ENCODE measurements at places on chromosomes 12 and 14.

DNA sequence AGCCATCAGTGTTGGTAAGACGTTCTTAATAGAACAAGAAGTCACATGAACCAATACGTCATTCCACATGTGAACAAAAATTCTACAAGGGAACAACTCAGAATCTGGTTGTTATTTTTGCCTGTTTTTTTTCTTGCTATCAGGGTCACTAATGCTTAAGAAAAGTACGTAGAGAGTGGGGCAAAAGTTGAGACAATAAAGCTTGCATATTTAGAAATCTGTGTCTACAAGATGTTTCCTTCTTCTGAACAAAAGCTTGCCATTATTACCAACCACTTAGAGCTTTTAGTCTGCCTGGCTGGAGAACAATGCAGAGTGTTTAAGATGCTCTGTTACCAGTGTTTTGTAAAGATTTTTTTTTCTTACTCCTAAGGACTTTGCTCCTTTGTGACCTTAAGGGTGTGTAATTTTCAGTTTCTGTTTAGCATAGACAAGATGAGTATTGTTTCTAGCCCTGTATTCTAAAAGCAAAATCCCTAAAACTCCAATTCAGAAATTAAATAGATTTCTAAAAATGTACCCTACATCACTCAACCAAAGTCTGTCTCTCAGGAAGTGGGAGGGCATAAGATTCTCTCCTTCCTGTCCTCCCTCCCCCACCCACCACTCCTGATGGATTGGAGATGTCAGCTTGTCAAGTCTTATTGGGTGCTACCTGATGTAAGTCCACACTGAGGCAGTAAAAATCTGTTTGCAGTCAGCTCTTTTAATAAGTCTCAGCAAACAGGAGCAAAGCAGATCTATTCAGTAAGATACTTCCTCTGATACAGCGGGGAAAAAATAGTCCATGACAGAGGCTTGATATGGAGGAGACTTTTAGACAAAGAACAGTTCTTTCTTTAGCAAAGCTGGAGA, 267.6 kb downstream of the GRIN2B start:
- no peak for DNase-seq

DNA sequence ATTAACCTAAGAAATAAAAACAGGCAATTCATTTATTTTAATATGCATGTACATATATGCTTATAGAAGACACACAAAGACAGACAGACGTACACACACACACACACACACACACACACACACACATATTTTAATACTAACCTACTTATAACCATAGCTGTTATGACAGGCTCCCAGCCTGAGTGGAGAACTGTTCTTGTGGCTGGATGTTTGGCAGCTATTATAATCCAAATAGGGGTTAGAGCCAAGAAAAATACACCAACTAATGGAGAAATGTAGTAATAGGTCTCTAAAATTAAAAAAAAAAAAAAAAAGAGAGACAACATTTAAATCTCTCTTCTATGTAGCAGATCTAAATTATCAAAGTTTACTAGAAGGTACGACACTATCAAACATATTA, 91.8 kb downstream of the SLC41A2 start:
- DNase-seq: no peak

- no peak for DNase-seq
These were observed 333.8 kb downstream of the CACNA1C start for GRCh38 chr12:2386566-2386965.

- DNase-seq: peak; percentile 75
These were observed 301.1 kb downstream of the DUSP6 start for GRCh38 chr12:89051065-89051677.

DNA sequence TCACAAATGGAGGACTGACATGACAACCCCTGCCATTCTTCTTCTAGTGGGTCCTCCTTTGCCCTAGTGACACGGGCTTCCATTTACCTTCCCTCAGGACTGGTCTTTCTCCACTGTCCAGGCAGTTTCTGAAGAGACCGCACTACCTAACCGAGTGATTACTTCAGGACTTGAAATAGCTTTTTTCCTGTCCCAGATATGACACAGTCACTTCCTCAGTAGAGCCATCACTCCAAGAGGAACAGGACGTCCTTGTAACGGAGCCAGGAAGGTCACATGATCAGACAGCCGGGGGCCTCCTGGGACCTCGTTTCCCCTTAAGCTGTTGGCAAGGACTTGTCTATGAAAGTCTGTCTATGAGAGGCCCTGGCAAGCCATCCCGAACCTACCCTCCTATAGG, 62.3 kb downstream of the FOS start:
- peak; percentile 53 for DNase-seq

GRCh38 chr12:1107669-1108068, 116.6 kb downstream of the ERC1 start:
- no peak for DNase-seq

- DNase-seq: no peak
These were observed 105.9 kb downstream of the MED13L start for GRCh38 chr12:116171549-116171948.

GRCh38 chr12:123860377-123860776, 98.3 kb downstream of the DNAH10 start:
- no peak for DNase-seq

GRCh38 chr12:659090-659683, 4.1 kb downstream of the NINJ2 start:
- no peak for DNase-seq

DNA sequence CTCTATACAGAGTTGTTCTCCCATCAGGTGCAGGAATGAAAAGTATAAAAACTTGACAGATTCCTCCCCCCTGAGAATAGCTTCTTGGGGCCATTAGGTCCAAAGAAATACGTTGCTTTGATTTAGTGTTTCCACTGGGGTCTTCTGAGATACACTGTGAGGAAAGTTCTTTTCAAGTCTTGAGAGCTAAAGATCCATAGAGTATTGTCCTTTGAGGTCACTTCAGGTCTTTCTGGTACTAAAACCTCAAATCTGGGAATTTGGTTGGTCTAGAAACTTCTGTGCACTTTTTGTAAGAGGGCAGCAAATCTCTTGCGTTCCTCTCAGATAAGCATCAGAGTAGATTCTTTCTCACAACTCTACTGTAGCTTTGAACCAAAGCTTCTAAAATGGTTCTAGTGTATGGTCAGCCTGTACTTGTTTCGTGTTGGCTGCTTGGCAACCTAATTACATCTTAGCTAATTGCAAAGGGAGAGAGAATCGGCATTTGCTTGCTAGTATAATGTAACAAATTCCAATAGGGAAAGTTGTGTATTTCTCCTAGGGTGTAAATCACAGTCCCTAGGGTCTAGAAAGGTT, 10.0 kb downstream of the SRSF5 start:
- no peak for DNase-seq

DNA sequence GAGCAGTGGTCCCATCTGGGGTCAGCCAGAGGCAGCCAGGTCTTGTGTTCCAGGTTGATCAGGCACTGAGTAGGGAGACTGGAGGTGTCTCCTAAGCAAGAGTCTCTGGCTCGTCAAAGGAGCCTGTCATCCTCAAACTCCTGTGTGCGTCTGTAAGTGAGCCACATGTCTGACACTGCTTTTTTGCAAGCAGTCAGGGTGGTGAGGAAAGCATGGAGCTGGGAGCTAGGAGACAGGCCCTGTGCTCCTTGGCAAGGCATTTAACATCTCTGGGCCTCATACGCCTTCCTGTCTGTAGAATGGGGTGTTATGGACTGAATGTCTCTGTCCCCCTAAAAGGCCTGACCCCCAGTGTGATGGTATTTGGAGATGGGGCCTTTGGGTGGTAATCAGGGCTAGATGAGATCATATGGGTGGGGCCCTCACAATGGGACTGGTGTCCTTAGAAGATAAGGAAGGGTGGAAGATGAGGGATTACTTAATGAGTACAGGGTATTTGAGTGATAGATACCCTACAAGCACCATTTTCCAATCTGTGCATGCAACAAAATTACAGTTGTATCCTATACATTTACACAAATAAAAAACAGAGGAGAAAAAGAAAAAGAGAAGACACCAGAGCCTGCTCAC, 53.0 kb downstream of the ARL6IP4 start:
- no peak for DNase-seq

DNA sequence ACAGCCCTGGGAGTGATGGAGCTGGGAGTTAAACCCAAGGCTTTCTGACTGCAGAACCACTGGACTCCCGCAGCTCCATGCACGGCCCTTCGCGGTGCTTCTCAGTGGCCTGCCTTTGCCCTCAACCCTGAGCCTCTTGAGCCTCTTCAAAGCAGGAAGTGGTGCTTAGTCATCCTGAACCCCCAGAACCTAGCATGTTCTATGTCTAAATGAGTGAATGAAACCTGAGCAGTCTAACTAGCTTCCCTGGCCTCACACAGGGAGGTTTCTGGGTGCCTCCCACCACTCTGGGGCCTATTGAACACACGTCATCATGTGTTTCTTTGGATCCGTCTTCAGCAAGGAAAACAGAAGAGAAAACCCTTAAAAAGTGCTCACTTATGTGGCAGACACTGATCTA, 117.9 kb upstream of the SFSWAP start:
- no peak for DNase-seq

- no peak for DNase-seq
These were observed 76.2 kb downstream of the ZFP36L1 start for GRCh38 chr14:68716698-68717097.

DNA sequence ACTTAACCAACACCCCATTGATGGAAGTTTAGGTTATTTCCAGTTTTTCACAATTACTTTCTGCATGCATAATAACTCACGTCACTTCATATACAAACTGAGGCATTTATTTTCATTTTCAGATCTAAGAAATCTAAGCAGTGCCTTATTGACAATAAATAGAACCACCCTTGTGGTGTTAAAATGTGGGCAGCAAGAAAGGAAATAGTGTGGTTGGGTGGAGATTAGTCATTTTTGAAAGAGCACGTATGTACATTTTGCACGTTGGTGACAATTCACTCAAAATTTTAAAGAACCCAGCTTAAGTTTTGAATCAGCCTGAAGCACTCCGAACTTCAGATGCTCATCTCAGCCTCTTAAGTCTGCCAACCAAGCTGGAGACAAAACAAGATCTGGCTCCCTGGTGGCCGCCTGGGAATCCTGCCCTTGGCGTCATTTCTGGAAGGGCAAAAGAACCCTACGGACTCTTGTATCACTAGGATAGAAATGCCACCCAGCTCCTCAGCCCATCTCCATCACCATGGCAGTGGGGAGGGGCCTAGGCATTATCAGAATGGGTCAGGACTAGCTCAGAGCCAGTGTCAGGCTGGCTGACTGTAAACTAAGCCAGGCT, 89.5 kb upstream of the BCL2L14 start:
- no peak for DNase-seq

GRCh38 chr12:118465706-118466105, 89.4 kb downstream of the SUDS3 start:
- no peak for DNase-seq

DNA sequence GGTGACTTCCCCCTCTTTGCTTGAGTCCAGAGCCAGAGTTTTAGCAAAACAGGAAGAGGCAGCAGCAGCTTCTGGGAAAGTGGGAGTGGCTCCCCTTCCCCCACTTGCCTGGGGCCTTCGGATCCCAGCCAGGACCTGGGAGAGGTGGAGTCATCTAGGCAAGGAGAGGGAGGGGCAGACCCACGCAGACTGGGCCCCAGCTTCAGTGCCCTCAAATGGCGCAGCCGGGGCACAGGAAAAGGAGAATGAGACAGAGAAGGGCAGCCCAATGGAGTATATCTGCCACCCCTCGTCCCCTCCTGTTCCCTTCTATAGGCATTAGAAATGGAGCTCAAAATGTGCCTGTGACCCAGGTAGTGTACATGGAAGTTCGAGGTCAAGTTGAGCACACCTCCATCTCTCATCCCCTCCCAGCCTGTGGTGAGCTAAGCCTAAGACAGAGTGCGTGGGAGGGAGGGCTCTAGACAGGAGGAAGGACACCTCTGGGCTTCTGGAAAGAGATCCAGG, 9.3 kb upstream of the HDAC7 start:
- DNase-seq: no peak

DNA sequence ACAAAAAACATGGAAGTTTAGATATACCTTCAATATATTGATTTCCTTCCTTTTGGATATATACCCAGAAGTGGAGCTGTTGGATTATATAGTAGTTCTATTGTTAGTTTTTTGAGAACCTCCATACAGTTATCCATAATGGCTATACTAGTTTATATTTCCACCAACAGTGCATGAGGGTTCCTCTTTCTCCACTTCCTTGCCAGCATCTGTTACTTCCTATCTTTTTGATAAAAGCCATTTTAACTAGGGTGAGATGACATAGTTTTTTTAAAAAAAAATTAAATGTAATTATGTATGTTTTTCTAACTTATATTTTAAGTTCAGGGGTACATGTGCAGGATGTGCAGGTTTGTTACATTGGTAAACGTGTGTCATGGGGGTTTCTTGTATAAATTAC, 10.0 kb upstream of the SLC38A4 start:
- no peak for DNase-seq

Measured in AML-193 (cell line).